ENCODE measurements at places on chromosomes 11 and 22.

DNA sequence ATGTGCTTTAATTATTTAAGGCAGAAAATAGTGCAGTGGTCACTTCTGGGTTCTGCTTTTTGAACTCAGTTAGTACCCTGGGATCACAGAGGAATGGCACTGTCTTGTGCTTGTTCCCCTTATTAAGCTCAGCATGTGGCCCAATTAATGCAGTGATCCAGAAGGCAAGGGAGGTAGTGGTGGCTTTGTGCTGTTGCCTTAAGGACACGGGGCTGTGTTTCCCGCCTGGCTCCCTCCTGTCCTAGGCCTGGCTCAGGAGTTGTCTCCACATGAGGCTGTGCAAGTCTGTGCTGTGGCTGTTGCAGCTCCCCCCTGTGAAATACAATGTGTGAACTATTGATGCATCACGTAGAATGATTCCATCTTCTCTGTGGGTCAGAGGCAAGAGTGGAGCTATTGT, 49.2 kb upstream of the CABP7 start:
- DNase-seq, result no peak

DNA sequence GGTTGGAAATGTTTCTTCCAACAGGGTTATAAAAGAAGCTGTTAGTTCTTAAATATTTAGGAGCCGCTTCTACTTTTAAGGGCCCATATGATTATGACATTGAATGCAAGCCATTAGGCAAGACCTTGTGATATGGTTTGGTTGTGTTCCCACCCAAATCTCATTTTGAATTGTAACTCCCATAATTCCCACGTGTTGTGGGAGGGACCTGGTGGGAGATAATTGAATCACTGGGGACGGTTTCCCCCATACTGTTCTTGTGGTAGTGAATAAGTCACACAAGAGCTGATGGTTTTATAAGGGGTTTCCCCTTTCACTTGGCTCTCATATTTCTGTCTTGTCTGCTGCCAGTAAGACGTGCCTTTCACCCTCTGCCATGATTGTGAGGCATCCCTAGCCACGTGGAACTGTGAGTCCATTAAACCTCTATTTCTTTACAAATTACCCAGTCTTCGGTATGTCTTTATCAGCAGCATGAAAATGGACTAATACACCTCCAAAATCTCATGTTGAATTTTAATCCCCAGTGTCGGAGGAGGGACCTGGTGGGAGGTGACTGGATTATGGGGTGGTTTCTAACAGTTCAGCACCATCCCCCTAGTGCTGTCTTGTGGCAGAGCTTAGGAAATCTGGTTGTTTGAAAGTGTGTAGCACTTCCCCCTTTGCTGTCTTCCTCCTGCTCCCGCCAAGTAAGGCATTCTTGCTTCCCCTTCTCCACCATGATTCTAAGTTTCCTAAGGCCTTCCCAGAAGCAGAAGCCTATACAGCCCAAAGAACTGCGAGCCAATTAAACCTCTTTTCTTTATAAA, 4.3 kb downstream of the CD59 start:
- no peak for DNase-seq

GRCh38 chr11:69880041-69880825, 61.0 kb upstream of the FGF3 start:
- DNase-seq, result no peak

DNA sequence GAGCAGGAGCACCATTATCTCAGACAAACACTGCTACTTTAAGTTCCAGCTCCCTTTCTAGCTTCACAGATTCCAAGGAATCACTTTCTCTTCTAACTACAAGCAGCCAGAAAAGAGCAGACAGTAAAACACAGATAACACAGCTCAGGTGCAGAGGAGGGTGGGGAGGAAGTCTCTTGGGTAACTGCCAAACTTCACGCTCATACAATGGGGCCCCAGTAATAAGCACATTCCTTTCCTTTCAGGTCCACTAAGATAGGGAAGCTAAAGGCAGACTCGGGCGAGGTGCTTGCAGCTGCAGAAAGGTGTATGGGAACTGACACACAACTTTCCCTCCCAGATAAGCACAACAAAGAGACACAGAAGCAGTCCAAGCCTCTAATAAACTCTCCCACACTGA, 69.2 kb upstream of the OR9G4 start:
- DNase-seq, result no peak

- DNase-seq, result no peak
These were observed 38.8 kb downstream of the SMCO4 start for GRCh38 chr11:93504110-93505095.

- DNase-seq, result no peak
These were observed 94.1 kb downstream of the USP35 start for GRCh38 chr11:78282821-78283220.

DNA sequence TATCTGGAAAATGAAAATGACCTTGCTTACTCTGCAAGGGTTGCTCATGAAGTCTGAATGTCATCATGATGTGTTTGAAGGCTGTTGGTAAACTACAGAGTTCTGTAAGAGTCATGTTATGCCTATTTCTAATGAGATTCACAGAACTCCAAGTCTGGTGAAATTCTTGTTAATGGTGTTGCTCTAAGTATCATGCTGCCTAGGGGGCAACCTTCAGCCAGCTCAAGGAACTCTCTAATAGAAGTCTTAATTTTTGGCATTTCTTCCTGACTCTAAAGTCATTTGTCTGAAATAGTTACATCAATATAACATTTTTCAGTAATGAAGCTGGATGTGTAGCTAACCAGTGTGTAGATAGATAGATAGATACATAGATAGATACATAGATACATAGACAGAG, 302.8 kb downstream of the FAT3 start:
- DNase-seq, result no peak

- no peak for DNase-seq
These were observed 532.3 kb downstream of the DLG2 start for GRCh38 chr11:85094795-85095194.

GRCh38 chr11:2091786-2092463, 47.3 kb downstream of the IGF2 start:
- DNase-seq, result peak; percentile 46

DNA sequence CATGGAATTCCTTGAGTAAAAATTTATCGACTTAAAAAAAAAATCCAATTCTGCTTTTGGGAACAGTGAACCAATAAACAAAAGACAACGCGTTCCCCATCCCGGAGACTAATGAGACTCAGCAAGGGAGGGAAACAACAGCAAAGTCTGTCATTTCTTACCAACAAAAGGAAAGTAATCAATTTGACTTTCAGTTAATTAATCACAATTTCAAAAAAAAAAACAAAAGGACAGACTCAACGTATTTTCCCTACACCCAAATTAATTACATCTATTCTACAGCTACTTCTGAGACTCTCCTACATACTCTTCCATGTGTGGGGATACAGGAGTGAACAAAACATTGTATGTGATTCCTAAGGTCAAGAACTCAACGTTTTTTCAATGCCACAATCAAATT, 1.9 kb downstream of the RDX start:
- DNase-seq, result no peak

- no peak for DNase-seq
These were observed 54.9 kb downstream of the MPPED1 start for GRCh38 chr22:43466710-43467109.

DNA sequence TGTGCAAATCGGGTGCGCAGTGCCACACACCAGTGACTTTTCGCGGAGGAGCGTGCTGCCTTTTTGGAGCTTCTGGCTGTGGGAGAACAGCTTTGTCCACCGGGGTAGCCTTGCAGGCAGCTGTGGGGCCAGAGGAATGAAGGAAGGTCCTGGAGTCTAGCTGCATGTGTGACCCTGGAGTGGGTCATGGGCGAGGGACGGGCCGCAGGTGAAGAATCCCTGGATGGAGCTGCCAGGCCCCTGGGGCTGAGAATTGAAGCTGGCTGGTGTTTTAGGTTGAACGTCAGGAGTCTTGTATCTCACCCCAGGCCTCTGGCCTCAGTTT, 8.6 kb downstream of the CCND1 start:
- peak; percentile 41 for DNase-seq

- no peak for DNase-seq
These were observed 733.0 kb upstream of the KIRREL3 start for GRCh38 chr11:127733552-127733951.

- no peak for DNase-seq
These were observed 52.0 kb upstream of the MMP13 start for GRCh38 chr11:103007521-103007920.

DNA sequence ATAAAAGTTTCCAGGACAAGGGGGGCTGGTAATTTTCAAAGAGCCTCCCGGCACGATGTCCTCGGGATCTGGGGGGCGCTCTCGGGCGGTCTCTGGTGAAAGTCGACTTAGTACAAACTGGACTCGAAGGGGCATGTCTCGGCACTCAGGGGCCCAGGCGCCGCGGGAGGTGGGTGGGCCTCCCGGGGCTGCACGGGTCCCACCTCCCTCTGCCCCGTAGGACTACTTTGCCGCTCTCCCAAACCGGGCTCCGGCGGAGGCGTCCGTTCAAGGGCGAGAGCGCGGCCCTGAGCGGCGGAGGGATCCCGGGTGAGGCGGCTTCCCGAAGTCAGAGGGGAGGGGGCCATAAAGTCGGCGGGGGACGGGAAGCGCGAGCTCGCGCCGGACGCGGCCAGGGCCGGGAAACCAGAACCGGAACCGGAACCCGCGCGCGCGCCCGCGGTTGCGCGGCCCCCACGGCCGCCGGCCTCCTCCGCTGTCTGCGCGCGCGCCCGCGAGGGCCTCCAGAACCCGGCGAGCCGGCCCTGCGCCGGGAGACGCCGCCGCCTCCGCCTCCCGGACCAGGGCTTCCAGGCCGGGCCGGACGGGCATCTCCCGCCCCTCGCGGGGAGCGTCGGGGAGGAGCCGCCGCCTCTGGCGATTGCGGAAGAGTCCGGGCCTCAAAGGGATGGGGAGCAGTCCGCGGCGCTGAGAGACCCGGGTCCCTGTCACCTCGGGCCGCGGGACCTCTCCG, at the start of gene ARHGEF12:
Gene ARHGEF12 (plus strand): TSS at position 506 of the 733 bp plus-strand sequence. CDS start 831 bp downstream, outside the sequence.
- DNase-seq, result peak; percentile 95

DNA sequence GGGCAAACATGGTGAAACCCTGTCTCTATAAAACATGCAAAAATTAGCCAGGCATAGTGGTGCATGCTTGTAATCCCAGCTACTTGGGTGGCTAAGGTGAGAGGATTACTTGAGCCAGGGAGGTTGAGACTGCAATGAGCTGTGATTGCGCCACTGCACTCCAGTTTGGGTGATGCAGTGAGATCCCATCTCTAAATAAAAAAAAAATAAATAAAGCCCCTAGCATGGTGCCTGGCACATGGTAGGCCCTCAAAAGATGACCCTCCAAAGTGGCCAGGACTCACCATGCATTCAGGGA, 74.6 kb downstream of the PTPRJ start:
- no peak for DNase-seq

- DNase-seq, result no peak
These were observed 369.0 kb downstream of the BRD1 start for GRCh38 chr22:49458708-49459099.

DNA sequence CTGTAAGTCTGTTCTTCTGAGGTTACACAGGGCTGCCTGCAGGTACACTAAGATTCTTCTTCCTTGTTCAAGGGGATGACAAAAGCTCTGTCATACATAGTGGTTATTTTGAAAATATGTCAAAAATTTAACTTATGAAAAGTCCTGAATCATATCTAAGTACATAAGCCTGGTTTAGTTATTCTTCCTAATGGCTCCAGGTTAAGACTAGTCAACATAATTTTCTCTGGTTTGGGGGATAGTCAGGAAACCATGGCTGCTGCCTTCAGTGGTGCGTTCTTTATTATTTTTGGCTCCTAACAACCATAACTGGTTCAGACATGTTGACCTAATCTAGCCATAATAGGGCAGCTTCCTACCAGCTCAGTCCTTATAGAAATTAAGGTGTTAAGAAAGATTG, 257.4 kb upstream of the DDI1 start:
- DNase-seq, result no peak

DNA sequence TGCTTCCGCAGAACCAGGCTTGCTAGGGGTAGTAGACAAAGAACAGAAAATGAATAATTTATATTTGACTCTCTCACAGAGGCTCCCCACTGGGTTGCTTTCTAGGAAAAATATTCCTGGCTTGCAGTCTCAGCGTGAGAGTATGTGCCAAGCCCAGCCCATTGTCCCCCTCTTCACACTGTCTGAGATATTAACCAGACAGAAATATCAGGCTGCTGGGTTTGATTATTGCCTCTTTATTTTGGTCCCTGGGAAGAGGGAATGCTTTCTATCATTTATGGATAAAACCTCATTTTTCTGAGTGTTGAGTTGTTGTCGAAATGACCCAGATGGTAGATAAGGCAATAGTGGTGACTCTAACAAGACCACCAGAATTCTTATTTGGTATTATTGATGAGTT, 367.9 kb downstream of the METTL15 start:
- DNase-seq, result no peak

- no peak for DNase-seq
These were observed 7.8 kb upstream of the RBM4B start for GRCh38 chr11:66685276-66686099.

GRCh38 chr22:40399621-40400020, 29.2 kb downstream of the SGSM3 start:
- DNase-seq, result no peak

GRCh38 chr11:130808541-130808940, 107.7 kb downstream of the SNX19 start:
- DNase-seq, result no peak

DNA sequence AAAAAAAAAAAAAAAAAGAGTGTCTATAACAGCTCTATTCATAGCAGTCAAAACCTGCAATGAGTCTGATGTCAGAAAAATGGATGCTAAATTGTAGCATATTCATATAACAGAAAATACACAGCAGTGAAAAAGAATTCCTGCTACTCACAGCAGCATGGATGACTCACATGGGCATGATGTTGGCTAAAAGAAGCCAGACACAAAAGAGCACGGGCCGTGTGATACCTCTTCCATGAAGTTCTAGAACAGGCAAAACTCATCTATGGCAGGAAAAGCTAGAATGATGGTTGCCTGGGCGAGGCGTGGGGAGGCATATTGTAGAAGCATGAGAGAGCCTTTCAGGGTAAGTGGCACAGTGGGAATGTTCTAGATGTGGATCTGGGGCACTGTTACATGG, 18.9 kb downstream of the PLAAT3 start:
- no peak for DNase-seq

- no peak for DNase-seq
These were observed 14.8 kb downstream of the PIWIL4 start for GRCh38 chr11:94581926-94582325.

DNA sequence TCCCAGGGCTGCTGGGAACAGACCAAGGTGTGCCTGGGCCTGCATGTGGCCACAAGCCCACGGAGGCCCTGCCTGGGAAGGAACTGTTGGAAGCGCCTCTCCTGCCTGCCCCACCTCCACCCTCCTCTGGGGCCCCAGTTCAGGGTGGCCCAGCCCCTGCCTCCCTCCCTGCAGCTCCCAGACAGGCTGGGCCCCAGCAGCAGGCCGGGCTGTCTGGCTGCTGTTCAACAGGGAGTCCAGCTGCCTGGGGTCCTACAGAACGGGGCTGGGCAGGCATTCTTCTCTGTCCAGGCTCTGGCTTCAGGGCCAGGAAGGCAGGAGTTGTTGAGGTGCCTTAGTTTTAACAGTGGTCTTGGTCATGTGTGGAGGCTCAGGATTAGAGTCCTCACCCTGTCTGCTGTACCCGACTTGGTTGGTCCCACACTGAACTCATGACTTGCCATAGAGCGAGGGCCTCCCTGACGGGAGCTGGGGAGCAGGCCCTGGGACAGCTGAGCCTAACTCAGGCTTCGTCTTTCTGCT, 11.8 kb downstream of the PRDM11 start:
- no peak for DNase-seq
